Peyer's patch (tissue), 4 donors: ENCODE measurements at places on chromosomes 2 and 18. TPM values are rescaled to one million over a fixed set of nuclear protein-coding genes. Genes with fewer than 3 reads are reported as not detected.
A peak's percentile ranks its signal among the peaks of the same experiment; 100 is the strongest.

DNA sequence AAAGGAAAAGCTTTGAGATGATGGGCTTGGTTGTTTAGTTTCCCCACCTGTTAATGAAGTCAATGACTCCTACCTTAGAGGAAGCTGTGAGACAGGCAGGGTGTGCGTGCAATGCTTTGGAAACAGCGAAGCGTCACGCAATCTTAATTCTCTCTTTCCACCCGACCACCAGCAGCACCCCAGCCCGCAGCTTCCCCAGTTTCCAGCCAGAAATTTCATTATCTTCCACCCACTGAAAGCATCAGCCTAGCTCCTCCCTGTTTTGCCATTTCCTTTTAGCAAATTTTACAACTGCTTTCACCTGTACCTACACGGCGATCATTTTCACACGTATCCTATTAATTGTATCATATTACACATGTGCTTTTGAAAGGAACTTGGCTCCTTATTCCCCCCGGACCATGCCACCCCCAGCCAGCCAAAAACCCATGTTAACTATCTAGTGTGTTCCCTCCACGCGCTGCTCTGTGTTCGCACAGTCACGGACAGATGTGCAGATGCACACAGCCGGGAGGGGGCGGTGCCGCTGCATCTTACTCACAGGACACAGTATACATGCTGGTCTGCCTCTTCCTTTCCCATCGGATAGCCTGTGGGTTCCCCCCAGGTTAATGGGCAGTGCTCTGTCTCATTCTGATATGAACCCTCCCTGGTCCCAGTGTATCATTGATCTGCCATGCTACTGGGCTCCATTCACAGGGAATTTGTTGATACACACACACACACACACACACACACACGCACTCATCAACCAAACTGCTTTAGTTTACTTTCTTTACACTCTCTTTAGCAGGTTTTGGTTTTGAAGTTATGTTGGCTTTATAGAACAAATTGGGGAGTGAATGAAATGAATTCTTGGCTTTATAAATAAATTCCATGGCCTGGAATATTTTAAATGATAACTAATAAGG, 22.4 kb downstream of the CYP27C1 start:
- peak; percentile 56 for DNase-seq

DNA sequence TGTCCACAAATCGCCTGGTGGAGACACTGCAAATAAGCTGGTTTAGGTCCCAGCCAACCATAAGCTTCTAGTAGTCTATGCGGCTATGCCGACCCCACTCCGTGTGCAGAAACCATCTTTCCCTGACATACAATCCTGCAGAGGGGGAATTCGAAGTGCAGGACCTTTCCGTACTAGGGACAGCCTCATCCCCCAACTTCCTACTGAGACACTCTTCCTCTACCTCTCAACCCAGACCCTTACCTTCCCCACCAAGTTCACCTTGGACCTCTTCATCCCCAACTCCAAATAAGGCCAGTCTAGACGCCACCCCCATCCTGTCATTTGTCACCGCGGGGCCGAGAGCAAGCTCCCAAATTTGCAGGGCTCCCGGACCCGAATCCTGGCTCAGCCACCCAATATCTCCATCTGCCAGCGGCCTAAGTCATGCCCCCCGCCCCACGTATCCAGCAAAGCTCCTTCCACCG, 496 bp downstream of the SUCLG1 start:
- peak; percentile 41 for DNase-seq

GRCh38 chr2:31138037-31138962, at the start of gene GALNT14:
TSS of gene GALNT14 (minus strand) at chr2:31138440. CDS start at chr2:31138086, 354 bp downstream.
- peak; percentile 84 for DNase-seq

DNA sequence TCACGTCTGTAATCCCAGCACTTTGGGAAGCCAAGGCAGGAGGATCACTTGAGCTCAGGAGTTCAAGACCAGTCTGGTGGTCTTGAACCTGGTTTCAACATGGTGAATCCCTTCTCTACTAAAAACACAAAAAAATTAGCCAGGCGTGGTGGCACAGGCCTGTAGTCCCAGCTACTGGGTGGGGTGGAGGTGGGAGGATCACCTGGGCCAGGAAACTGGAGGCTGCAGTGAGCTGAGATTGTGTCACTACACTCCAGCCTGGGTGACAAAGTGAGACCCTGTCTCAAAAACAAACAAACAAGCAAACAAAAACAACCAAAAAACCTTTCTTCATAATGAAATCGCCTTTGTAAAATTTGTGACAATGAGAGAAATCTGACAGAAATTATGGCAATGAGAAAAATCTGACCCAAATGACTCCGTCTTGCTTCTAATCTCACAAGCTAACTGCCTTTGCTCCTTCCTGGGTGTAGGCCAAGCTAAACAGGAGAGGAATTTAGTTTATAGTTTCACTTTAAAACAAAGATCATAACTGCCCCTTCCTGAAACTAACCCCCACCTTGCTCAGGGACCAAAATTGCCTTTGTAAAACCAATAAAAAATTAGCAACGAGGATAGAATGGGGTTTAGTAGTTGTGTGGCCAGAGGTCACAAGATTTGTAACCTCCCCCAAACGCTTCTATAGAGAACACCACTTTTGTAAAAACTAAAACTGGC, 60.7 kb upstream of the KIF5C start:
- no peak for DNase-seq

DNA sequence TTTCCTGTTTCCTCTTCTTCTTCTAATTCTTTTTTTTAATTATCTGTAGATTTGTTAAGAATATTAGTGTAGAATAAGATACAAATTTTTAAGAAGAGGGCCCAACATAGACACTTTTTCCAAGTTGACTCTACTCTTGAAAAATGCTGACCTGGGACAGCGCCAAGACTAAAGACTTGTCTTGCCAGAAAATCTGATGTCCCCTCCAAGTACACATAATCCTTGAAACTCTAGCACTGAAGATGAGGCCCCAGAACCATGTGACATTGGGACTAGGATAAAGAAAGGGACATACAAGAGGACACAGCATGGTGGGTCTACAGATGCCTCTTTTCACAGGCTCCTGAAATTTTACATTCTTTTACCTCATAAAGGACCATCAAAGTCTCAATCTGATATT, 271.6 kb upstream of the SESTD1 start:
- DNase-seq: no peak

- DNase-seq: no peak
Observed at GRCh38 chr2:167575276-167575675, 672.1 kb downstream of the STK39 start.

- no peak for DNase-seq
Observed at GRCh38 chr2:195360242-195360641, 296.8 kb upstream of the SLC39A10 start.

DNA sequence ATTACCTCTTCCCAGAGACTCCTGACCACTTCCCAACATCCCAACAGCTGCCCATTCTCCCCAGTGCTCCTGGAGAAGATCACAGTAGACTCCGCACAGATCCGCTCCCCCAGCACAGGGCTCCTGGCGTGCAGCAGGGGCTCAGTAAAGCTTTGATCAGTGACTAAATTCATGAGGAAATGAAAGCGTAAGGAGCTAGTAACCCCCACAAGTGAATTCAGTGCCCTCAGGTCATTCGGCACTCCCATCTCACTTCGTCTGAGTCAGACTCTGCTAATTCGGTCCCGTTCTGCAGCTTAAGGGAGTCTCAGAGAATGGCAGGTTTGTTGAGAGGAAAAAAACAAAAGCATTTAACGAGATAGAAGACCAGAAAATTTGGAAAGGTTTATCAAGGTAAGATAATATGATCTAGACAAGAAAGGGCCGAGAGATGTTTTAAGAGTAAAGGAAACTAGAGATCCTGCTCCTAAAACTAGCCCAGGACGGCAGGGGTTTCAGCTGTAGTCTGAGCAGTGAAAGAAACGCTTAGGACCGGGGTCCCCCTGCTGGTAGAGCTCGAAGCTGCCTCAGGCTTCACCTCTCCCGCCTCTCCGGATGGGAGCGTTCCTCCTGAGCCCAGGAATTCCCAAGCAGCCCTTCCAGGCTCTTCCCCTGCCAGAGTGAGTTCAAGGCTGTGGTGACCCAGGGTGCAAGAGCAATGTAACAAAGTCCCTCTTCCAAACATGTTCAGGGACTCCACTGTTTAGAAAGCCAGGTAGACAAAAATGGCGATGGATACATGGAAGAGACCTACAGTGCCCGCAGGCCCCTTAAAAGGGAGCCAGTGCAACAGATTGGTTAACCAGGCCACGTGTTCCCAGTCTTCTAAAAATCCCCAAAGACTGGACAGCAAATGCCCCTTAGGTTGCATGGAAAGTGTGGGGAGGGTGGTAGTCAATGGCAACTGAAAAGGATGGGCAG, 127.3 kb downstream of the DNER start:
- DNase-seq: peak; percentile 80

DNA sequence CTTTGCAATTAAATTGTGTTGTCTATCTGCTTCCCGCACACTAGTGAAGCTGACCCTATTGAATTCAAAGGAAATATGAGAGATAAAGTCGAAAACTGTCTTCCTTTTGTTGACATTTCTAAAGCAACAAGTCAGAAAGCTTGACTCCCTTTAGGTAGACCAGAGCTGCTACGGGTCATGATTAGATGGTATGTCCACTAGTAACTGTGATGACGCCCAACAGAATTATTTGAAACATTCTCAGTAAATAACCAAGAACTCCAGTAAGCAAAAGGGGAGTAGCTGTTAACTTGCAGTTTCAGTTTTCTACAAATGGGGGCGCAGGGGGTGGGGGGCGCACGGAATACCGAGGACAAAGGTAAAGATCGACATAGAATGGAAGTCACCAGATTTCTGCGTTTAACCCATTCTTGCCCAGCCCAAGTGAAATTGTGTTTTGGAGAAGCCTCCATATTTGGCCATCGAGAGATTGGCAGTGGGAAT, 56.4 kb downstream of the CRIM1 start:
- no peak for DNase-seq

DNA sequence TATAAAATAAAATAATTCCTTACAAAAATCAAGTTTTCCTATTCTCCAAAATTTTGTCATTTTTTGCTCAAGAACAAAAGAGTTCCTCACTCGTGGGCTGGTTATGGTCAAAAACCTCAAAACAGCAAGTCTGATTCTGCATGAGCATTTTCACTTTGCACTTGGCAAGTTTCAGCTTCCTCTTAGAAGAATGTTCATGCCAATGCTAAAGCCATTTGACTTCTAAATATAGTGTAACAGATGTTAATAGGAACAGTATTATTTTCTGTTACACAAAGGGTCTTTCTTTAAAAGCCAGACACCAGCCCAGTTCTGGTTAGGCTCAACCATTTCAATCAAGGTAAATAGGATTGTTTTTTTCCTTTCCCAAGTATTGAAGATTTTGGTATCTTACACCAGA, 261.3 kb upstream of the CCDC68 start:
- no peak for DNase-seq

- DNase-seq: no peak
Observed at GRCh38 chr2:85131116-85131515, 2.1 kb upstream of the TCF7L1 start.

DNA sequence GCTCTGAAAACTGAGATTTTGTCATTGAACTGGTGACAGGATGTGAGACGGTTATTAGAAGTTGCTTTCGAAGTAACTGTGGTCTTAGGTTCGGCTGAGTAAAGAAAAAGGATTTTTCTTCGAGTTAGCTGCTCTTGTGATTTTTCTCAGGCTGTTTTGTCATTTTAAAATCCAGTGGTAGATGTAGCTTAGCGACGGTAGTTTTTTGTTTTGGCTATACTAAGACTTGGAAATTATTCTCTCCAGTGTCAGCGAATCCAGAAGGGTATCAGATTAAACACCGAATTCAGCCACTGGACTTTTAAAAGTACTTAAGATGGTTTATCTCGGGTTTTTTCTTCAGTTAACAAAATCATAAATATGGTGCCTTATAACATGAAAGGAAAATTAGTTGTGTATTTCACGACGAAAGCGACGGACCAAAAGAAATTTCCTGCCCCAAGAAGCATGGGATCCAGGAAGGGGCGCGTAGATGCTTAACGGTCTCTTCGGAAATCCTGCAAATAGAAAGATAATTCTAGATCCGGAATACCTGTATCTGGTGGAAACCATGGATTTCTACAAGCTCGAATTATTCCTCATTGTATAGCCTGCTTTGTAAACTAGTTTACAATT, 1.2 kb downstream of the SFT2D3 start:
- DNase-seq: no peak

NETO1 gene
- not detected for total RNA-seq

PID1 gene
- total RNA-seq: 17.0 TPM

DCC gene
- not detected for total RNA-seq

HOXD3 gene
- 9.1 TPM for total RNA-seq

CTIF gene
- 26.1 TPM for total RNA-seq

NEUROD1 gene
- total RNA-seq: 6.8 TPM

CSRNP3 gene
- 10.5 TPM for total RNA-seq

ITGB6 gene
- 13.3 TPM for total RNA-seq
